T-helper 17 cell (primary cell): ENCODE measurements at places on chromosomes 7 and 10.

DNA sequence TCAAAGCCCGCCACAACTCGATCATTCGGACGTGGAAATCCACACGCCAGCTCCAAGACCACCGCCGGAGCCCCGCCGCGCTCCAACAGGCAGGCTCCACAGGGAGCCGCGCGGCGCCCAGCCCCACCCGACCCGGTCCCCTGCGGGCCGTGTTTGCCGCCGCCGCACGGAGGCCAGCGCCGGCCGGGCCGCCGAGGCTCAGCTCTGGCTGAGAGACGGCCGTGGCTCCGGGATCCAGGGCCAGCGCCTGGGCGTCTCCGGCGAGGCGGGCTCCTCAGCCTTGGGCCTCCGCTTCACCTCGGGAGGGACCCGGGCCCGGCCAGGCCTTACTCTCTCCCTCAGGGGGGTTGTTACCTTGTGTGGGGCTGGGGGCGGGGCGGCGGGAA, 333 bp downstream of the SMNDC1 start:
- no peaks in the 10 kb centered on the region for H3K27me3 ChIP-seq
- H3K27ac ChIP-seq, result peak overlapping the region; percentile 93
- H3K4me1 ChIP-seq, result peaks cover 25% of the 10 kb centered on the region

GRCh38 chr10:80184291-80184690, 21.0 kb downstream of the ANXA11 start:
- peaks cover 57% of the 10 kb centered on the region for H3K4me1 ChIP-seq
- H3K36me3 ChIP-seq, result no peaks in the 10 kb centered on the region
- DNase-seq, result no peak
- peak overlapping the region; percentile 56 for H3K27ac ChIP-seq

- no peaks in the 10 kb centered on the region for H3K36me3 ChIP-seq
- H3K4me1 ChIP-seq, result peaks cover 7% of the 10 kb centered on the region
These were observed 7.5 kb downstream of the NRP1 start for GRCh38 chr10:33326933-33327332.

DNA sequence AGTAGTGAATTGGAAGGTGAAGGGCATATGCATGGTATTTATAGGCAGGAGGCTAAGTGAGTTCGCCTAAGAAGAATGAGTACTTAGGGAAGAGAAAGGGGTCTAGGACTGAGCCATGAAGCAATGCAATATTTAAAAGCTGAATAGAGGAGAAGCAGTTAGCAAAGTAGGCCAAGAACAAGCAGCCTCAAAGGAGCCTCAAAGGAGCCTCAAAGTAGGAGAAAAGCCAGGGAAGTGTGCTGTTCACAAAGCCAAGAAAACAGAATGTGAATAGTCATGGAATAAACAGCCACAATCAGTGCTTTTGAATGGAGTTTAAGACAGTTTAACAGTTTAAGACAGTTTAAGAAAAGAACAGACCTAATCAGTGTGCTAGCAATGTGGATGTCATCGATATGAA, 762.0 kb downstream of the SORCS1 start:
- H3K27me3 ChIP-seq, result no peaks in the 10 kb centered on the region
- H3K4me3 ChIP-seq, result no peak overlapping the region
- H3K36me3 ChIP-seq, result no peaks in the 10 kb centered on the region
- H3K27ac ChIP-seq, result no peak overlapping the region
- no peak for DNase-seq
- H3K4me1 ChIP-seq, result no peaks in the 10 kb centered on the region

- DNase-seq, result no peak
- no peaks in the 10 kb centered on the region for H3K27me3 ChIP-seq
- no peak overlapping the region for H3K27ac ChIP-seq
- H3K4me1 ChIP-seq, result no peaks in the 10 kb centered on the region
- no peaks in the 10 kb centered on the region for H3K36me3 ChIP-seq
These were observed 245.8 kb downstream of the CDK14 start for GRCh38 chr7:90841759-90842429.

- H3K4me1 ChIP-seq, result peaks cover 14% of the 10 kb centered on the region
- DNase-seq, result no peak
- no peak overlapping the region for H3K27ac ChIP-seq
- H3K36me3 ChIP-seq, result peaks cover 3% of the 10 kb centered on the region
- H3K4me3 ChIP-seq, result no peak overlapping the region
These were observed 36.8 kb downstream of the RTKN2 start for GRCh38 chr10:62231805-62232204.

- H3K36me3 ChIP-seq, result peaks cover 4% of the 10 kb centered on the region
- peaks cover 67% of the 10 kb centered on the region for H3K27me3 ChIP-seq
- H3K27ac ChIP-seq, result peak overlapping the region; percentile 37
- no peak for DNase-seq
- peaks cover 7% of the 10 kb centered on the region for H3K4me1 ChIP-seq
These were observed 2.8 kb downstream of the SP8 start for GRCh38 chr7:20783700-20784387.

DNA sequence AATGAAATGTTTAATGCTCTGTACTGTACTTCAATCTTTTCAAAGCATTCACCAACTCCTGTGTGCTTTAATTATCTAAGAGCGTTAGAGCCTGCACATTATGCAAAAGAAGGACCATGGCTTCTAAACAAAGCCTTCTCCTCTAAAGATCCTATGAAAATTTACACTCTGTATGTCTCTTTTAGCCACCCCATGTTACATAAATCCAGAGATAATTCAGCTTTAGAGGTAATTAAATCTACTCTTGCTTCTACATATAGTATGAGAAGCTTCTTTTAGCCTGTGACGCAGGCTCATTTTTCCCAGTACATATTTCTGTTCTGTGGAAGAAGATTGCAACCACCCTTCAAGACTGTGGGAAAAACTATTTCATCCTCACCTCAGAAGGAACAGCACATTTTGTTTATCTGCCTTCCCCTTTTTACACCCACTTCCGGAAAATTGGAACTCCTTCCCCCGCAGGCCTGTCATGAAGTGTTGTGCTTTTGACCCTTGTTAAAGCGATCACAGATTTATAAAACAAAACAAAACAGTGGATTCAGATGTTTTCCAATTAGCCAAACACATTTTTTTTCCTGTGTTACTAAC, 8.1 kb upstream of the TAS2R16 start:
- H3K4me1 ChIP-seq, result no peaks in the 10 kb centered on the region
- H3K36me3 ChIP-seq, result no peaks in the 10 kb centered on the region
- H3K4me3 ChIP-seq, result no peak overlapping the region

DNA sequence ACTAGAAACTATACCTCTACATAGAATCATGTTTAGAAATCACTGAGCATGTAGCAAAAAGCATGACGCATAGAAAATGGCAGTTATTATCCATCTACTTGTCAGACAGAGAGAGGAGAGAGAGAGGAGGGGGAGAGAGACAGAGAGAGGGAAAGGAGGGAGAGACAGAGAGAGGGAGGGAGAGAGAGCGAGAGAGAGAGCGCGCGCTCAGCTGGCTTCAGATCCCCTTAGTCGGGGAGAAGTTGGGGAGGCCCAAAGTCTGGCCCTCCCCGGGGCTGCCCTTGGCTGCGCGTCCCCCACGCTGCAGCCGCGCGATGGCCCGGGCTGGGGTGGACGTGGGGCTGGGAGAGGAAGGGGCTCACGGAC, 37.0 kb downstream of the CNPY1 start:
- H3K36me3 ChIP-seq, result peaks cover 6% of the 10 kb centered on the region
- H3K4me3 ChIP-seq, result peak overlapping the region; percentile 58
- peaks cover 15% of the 10 kb centered on the region for H3K4me1 ChIP-seq

DNA sequence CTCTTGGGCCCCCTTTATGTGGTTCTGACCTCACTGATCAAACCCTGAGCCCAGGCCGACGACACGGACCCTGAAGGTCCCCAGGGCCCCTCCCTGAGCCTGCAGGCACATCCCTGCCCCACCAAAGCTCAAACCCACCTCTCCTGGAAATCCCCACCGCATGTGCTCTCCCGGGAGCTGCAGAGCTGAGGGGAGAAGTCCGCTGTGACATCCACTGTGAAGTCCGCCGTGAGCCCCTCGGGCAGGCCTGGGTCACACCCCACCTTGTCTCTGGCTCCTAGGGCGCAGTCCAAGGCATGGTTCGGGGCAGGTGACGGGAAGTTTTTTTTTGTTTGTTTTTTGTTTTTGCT, 100.2 kb downstream of the MICALL2 start:
- peaks cover 11% of the 10 kb centered on the region for H3K27me3 ChIP-seq
- no peak for DNase-seq
- no peaks in the 10 kb centered on the region for H3K36me3 ChIP-seq
- H3K4me1 ChIP-seq, result peaks cover 3% of the 10 kb centered on the region
- no peak overlapping the region for H3K4me3 ChIP-seq

- H3K4me1 ChIP-seq, result no peaks in the 10 kb centered on the region
- H3K4me3 ChIP-seq, result no peak overlapping the region
- H3K27ac ChIP-seq, result no peak overlapping the region
- DNase-seq, result no peak
These were observed 101.3 kb downstream of the TWIST1 start for GRCh38 chr7:19016140-19016539.

DNA sequence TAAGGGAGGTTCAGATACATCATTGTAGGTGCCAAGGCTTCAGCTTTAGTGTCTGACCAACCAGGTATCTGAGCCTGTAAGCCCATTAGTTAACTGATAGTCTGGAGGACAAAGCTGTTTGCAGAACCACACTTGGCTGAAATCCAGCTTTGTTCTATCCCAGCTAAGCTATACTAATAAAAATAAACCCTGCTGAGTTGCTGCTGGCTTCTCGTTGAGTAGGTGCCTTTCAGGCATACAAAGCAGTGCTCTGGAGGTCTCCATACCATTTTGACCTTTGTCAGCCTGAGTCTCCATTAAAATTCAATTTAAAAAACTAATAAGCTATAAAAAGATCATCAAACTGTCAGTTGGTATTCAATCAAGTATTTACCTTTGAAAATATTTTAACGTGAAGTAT, 22.0 kb downstream of the CDCA7L start:
- H3K4me1 ChIP-seq, result no peaks in the 10 kb centered on the region
- H3K27me3 ChIP-seq, result no peaks in the 10 kb centered on the region
- DNase-seq, result no peak
- peaks cover under 1% of the 10 kb centered on the region for H3K36me3 ChIP-seq

GRCh38 chr10:98638920-98639319, 192.2 kb upstream of the HPS1 start:
- H3K27ac ChIP-seq, result no peak overlapping the region
- no peak overlapping the region for H3K4me3 ChIP-seq
- no peaks in the 10 kb centered on the region for H3K4me1 ChIP-seq
- no peak for DNase-seq

DNA sequence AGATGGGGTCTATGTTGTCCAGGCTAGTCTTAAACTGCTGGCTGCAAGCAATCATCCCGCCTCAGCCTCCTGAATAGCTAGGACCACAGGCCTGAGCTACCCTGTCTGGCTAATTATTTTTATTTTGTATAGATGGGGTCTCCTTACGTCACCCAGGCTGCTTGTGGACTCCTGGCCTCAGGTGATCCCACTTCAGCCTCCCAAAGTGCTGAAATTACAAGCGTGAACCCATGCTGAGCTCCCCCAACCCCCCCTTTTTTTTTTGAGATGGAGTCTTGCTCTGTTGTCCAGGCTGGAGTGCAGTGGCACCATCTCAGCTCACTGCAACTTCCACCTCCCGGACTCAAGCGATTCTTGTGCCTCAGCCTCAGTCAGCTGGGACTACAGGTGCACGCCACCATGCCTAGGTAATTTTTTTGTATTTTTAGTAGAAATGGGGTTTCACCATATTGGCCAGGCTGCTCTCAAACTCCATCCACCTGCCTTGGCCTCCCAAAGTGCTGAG, 25.4 kb downstream of the FAM25A start:
- H3K4me1 ChIP-seq, result peaks cover 2% of the 10 kb centered on the region
- H3K27me3 ChIP-seq, result no peaks in the 10 kb centered on the region
- H3K36me3 ChIP-seq, result peaks cover 8% of the 10 kb centered on the region
- peak overlapping the region; percentile 52 for H3K4me3 ChIP-seq

- no peak overlapping the region for H3K27ac ChIP-seq
- no peaks in the 10 kb centered on the region for H3K4me1 ChIP-seq
- H3K27me3 ChIP-seq, result no peaks in the 10 kb centered on the region
- no peaks in the 10 kb centered on the region for H3K36me3 ChIP-seq
These were observed 140.8 kb downstream of the IQUB start for GRCh38 chr7:123393623-123394022.
